Transverse colon (tissue), 4 donors: ENCODE measurements at places on chromosomes 5 and 9. TPM values are rescaled to one million over a fixed set of nuclear protein-coding genes. Genes with fewer than 3 reads are reported as not detected.

The ADAMTS6 gene
- total RNA-seq, result 0.96 TPM

The MED10 gene
- total RNA-seq, result 25.1 TPM

The RAD17 gene
- 2.6 TPM for total RNA-seq

The UGT3A1 gene
- total RNA-seq, result not detected

The STC2 gene
- 8.1 TPM for total RNA-seq

- no peak for DNase-seq
Observed at GRCh38 chr9:113356686-113357292, 7.4 kb downstream of the BSPRY start.

DNA sequence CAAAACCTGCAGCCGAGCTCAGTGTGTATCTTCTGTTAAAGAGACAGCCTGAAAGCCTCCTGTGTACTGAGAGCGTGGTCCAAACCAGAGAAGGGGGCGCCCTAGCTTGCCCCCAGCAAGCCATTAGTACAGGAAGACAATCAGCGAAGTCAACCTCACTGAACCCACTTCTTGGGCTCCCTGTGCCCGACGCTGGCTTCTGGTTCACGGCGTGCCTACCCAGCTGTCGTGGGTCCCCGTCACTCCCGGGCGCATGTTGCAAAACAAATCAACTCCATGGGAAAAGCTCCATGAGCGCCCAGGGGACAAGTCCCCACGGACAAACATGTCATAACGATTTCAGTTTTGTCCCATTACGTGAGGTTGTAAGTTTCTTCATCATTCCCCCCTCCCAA, 326.9 kb downstream of the SH3GL2 start:
- DNase-seq, result no peak

GRCh38 chr9:4760122-4760521, 19.1 kb upstream of the AK3 start:
- DNase-seq, result no peak

- DNase-seq, result peak; percentile 71
Observed at GRCh38 chr5:68433923-68434879, 218.6 kb downstream of the PIK3R1 start.

- no peak for DNase-seq
Observed at GRCh38 chr5:40615586-40616170, 64.0 kb upstream of the PTGER4 start.

DNA sequence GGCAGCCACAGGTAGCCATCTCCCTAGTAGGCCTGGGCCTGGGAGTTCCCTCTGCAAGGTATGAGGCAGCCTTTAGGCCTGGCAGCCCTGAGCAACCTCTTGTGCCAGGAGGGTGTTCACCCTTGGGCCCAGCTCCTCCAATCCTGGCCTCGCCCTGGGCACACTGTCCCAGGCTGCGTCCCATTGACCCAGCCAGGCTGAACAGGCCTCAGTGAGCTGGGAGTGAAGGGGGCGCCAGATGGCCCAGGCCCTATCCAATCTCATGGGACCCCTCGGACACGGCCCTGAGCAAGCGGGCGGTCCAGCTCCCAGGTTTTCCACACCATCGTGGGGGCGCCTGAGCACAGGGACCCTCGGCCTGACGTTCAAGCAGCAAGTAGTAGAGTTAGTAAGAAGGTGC, 14.5 kb downstream of the SH3GLB2 start:
- DNase-seq, result no peak

DNA sequence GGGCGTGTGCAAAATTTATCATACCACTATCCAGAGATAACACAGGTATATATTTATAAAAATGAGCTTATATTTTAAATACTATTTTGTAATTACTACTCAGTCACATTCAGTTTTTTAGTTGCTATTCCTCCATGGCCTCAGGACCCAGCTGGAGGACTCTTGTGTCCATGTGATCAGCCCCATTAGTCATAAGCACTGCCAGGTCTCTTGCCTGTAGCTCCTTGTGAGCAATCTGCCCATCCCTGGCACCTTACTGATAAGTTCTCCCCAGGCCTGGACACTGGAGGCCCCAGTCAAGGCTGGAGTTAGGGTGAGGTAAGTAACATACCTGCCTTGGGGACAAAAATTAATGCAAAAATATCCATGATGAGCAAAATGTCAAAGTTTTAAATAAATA, 29.5 kb upstream of the ADRB2 start:
- DNase-seq, result no peak

- DNase-seq, result no peak
Observed at GRCh38 chr9:128249558-128249907, 26.3 kb downstream of the GOLGA2 start.

DNA sequence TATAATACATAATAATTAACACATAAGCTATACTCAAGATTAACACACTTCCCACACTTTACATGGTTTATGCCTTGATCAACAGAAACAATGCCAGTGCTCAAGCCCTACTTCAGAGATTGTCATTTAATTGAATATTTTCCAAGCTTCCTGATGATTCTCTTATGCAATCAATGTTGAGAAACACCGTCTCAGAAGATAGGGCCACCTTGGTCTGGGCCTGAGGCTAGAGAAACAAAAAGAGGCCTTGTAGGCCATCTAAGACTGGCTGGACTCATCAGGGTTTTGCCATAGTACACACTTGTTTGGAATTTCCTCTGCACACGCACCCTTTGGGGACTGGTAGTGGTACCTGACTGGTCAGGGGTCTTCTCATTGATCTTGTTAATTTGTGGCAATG, 16.3 kb downstream of the C9orf152 start:
- no peak for DNase-seq

GRCh38 chr9:113359385-113359784, 10.0 kb downstream of the BSPRY start:
- no peak for DNase-seq

GRCh38 chr9:89722712-89723111, 117.9 kb downstream of the GADD45G start:
- no peak for DNase-seq

DNA sequence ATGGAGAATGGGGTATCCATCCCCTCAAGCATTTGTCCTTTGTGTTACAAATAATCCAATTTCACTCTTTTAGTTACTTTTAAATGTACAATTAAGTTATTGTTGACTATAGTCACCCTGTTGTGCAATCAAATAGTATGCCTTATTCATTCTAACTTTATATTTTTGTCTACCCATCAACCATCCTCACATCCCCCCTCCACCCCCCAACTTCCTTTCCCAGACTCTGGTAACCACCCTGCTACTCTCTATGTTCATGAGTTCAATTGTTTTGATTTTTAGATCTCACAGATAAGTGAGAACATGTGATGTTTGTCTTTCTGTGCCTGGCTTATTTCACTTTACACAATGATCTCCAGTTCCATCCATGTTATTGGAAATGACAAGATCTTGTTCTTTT, 15.4 kb upstream of the RANBP17 start:
- DNase-seq, result no peak

DNA sequence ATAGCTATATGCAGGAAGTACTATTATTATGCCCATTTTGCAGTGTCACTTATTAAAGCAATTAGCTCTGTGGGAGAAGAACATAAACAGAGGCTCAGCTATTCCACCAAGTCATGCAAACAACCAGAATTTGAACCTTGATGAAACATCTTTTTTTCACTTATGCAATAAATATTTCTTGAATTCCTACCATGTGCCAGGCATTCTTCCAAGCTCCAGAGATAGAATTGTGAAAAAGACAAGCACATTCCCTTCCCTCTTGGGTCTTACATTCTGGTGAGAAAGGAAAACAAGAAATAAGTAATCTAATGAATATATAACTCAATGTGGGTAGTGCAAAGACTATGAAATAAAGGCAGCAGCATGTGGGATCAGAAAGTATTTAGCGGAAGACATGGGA, 32.1 kb upstream of the ADRB2 start:
- DNase-seq, result no peak

DNA sequence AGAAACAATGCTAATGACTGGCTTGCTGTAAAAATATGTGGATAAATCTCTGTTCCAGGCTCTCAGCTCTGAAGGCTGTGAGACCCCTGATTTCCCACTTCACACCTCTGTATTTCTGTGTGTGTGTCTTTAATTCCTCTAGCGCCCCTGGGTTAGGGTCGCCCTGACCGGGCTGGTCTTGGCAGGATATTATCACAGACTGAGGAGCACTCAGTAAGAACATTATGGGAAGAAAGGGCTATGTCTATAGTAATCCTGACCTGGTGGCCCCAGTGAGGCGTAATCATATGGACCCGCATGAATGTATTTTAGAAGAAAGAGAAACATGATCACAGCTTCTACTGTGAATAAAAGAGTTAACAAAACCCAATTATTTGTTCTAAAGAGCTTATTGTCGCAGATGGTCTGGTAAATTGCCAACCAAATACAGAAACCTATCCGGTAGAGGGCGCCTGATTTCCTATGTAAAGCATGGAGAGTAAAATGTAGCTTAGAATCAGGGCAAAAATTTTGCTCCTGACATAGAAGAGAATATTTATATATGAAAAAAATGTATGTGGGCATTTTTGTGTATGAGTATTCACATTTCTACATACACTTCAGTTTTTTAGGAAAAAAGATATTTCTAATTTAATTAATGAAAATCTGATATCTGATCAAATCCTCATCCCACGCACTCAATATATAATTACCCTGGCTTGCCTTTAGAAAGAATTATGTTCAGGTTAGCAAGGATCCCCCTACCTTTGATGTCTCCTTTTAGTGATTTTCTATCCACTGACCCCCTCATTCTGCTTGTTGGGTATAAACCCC, 5.8 kb upstream of the IFNA1 start:
- peak; percentile 28 for DNase-seq

DNA sequence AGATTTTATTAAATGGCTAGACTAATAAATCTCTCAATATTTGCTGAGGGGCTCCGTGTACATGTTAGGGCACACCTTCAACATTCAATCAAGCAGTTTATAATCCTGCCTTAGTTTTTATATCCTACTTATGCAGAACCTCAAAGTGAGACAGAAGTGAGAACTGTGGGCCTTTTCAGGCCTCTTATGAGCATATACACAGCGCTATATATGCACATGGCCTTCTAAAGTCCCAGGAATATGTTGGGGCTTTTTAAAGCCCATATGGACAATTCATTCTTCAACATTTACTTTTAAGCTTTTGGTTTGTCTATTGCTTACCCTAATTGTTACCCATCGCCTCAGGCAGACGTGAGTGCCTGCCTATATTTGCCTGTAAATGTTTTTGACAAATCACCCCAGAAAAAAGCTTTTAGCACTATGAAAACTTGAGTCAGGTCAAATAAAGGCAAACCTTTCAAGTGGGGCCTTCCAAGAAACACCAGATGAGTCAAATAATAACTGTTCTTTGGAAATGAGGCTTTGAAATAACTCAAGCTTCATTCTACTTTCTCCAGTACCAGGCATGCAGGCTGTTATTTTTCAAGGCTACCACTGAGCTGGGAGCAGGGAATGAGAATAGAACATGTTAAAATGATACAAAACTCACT, 58.2 kb downstream of the ESM1 start:
- no peak for DNase-seq

GRCh38 chr5:172820046-172820767, 13.8 kb upstream of the ERGIC1 start:
- DNase-seq, result peak; percentile 74

- no peak for DNase-seq
Observed at GRCh38 chr5:13540168-13540750, 404.2 kb downstream of the DNAH5 start.

DNA sequence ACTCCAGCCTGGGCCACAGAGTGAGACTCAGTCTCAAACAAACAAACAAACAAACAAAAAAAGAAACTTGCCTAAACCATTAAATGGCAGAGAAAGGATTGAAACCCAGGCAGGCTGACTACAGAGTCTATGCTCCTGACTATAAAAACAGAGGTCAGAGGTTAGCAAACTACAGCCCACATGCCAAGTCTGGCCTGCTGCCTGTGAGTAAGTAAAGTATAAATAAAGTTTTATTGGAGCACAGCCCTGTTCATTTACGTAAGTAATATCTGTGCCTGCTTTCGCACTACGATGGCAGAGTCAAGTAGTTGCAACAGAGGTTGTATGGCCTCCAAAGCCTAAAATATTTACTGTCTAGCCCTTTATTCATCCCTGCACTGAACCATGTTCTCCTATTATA, 11.6 kb downstream of the POLR1E start:
- DNase-seq, result no peak

DNA sequence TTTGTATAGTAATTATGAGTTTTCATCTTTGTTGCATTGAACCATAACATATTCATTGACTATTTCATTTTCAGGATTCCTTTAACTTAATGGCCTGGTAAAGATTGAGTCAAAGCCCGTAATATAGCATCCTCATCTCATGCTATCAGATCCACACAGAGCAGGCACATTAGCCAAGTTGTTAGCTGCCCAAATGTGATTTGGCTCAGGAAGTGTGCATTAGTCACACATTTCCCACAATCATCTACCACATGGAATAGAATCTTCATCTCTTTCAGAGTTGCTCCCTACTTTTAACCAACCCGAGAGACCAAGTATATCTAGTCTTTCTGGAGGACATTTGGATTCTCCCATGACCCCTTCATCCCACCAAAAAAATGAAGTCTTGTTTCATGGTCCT, 481.0 kb upstream of the PTGER4 start:
- DNase-seq, result no peak

DNA sequence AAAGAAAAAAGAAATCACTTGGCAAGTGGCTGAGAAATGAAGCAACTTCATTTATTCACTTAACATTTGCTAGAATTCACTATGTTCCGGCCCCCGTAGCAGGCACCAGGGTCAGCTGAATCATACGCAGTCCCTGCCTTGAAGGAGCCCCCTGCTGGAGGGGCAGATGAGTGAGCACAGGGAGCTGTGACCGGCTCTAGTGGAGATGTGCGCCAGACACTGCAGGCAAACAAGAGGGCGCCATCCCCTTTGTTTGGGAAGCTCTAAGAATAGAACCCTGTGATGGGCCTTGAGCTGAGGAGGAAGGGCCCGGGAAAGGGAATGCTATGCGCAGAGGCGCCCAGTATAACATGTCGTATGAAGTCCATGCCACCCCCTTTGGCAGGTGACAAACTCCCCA, 20.2 kb upstream of the RPL26L1 start:
- DNase-seq, result no peak

DNA sequence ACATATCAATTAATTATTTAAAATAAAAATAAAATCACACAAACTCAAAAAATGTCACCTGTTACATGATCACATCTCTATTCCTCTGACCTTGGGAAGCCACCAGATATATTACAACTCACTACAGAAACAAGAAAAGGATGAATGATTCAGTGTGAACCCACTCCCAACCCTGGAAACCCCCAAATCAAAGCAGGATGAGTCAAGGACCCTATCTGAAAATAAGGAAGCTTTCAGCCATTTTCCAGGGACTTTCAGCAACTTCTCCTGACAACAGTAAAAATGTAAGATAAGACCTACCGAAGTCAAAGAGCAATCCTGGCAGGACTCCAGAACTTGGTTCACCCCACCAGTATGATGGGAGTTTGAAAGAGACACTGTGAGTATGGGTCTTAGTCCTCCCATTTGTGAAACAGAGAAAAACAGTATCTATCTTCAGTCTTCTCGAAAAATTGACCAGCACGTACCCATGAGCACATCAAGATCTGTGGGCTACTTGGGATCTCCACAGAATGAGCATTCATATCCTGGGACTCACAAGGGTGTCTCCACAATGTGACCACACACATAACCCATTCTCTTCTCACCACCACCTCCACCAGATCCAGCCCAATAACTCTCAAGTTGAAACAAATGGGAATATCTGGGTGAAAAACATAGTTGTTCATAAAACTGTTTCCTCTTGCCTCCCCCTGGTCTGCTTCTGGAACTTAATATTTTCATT, 9.9 kb downstream of the NRG2 start:
- no peak for DNase-seq

GRCh38 chr9:81633952-81634854, 55.1 kb downstream of the TLE1 start:
- DNase-seq, result peak; percentile 13
